ENCODE measurements at places on chromosomes 6 and 20.

GRCh38 chr20:2261629-2262028 lies 34.2 kb upstream of the TGM3 start:
- DNase-seq, result no peak

GRCh38 chr6:152135755-152136448 lies 328.4 kb downstream of the ESR1 start:
- no peak for DNase-seq

- DNase-seq, result no peak
These were observed 48.4 kb downstream of the MTFR2 start for GRCh38 chr6:136201732-136202131.

- DNase-seq, result no peak
These were observed 736.6 kb downstream of the KIF16B start for GRCh38 chr20:15836634-15837033.

DNA sequence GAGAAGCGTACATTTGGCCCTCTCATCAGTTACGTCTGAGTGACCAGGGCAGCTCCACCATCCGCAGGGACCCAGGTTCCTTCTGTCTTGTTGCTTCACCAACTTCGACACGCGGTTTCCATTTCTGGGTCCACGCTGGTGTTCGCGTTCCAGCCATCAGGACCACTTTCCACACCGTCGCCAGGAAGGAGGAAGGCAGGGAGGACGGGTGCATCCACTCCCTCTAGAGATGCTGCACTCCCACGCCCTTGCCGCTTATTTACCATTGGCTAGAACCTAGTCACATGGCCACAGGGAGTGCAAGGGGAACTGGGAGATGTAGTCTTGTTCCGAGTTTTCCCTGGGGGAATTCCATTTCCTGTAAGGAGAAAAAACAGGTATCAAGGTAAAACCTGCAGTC lies 33.2 kb upstream of the SNX9 start:
- DNase-seq, result no peak

DNA sequence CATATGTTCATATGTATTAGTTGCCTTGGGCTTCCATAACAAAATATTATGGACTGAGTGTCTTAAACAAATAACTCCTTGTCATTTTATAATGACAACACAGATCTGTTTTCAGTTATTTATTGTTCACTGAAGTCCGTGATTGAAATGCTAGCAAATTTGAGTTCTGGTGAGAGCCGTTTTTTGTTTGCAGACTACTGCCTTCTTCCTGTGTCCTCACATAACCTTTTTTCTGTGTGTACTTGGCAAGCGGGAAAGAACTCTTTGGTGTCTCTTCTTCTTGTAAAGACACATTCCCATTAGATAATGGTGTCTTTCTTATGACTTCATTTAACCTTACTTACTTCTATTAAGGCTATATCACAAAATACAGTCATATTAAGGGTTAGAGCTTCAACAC lies 482.9 kb upstream of the EYS start:
- no peak for DNase-seq

GRCh38 chr20:53622247-53623133 lies 28.9 kb upstream of the ZNF217 start:
- DNase-seq, result no peak

GRCh38 chr20:5919626-5920544 lies 30.4 kb downstream of the TRMT6 start:
- DNase-seq, result no peak

DNA sequence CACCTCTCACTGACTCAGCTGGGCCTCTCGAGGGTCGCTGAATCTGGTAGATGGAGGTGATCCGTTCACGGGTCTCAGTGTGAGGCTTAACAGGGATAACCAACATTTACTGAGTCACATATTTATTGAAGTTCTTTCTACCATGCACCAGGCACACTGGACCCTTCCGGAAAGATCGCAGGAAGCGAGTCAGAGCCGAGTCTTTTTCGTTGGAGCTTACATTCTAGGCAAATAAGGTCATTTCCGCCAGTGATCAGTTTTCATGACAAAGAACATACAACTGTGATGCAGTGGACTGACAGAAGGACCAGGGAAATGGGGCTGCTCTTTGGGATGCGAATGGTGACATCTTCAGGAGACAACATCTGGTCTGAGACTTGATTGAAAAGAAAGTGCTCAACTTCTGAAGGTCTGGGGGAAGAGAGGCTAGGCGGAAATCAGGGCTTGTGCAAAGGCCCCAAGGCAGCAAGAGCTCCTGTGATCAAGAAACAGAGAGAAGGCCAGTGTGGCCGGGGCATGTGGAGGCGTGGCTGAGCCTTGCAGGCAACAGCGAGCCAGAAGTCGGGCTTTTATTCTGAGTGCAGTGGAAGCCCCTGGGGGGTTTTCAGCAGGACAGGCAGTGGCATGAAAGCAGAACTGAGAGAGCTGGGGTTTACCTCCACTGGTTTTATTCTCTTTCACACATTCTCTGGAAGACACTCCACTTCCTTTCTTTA lies 56.7 kb downstream of the APCDD1L start:
- DNase-seq, result peak; percentile 66

- no peak for DNase-seq
These were observed 540.5 kb upstream of the JAG1 start for GRCh38 chr20:11214256-11214840.

DNA sequence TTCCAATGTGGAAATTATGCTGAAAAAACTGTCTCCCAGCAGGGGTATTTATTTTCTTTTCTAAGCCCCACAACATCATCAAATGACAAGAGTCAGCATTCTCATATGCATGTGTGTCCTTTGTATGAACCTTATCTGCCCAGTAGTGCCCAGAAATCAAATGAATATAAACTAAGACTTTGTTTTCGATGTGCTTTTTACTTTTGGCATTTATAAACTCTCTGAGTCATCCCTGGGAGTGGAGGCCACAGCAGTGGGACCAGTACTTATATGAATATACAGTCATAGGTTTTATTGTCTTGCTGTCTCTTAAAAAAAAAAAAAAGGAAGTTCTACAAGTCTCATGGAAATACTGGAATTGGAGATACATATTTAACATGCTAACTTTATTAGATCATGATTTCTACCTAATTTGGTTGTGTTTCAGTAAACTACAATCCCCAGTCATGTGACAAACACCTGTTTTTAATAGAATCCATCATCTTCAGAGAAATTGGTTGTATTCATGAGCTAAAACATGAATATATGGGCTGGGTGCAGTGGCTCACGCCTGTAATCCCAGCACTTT lies 99.2 kb upstream of the TMEM181 start:
- no peak for DNase-seq

- no peak for DNase-seq
These were observed 62.2 kb downstream of the KCNB1 start for GRCh38 chr20:49420292-49420691.

DNA sequence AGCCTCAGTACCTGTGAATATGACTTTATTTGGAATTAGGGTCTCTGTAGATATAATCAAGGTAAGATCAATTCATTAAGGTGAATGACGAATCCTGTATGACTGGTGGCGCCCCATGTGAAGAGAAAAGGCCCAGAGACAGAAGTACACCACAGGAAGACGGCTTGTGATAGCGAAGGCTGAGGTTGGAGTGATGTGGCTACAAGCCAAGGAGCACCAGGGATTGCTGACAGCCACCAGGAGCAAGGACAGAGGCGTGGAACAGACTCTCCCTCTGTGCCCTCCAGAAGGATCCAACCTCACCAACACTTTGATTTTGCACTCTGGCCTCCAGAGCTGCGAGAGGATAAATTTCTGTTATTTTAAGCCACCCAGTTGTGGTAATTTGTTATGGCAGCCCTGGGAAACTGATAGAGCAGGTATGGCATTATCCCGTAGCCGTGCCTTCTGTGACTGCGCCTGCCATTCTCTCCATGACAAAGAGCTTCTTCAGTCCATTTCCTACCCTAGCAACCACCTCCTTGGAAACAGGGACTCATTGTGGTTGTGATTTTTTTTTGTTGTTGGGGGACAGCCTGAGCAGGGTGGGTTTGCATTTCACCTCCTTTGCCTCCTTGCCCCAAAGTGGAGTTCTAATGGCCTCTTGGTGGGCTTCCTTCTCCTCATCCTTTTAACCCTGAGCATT lies 29.6 kb downstream of the PTK7 start:
- DNase-seq, result no peak

DNA sequence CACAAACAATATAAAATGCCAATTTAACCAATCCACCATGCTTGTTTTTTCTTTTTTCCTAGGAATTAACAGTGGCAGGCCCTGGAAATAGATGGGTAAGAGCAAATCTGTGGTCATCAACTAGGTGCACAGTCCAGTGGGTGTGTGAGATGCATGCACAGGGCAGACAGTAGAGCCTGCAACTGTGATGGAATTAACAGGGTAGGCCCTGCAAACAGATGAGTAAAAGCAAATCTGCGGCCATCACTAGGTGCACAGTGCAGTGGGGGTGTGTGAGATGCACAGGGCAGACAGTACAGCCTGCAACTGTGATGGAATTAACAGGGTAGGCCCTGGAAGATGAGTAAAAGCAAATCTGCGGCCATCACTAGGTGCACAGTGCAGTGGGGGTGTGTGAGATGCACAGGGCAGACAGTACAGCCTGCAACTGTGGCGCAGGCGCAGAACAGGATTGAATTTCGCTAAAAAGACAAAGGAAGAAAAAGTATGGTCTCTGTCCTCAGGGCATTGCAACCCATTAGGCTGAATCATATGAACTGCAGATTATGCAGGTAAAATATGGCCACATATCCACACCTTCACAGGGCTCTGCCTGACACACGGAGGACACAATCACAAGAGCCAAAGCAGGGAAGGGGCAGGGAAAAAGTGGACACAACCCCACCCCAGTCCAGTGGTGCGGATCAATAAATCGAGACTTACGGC lies 41.0 kb upstream of the IPCEF1 start:
- no peak for DNase-seq

DNA sequence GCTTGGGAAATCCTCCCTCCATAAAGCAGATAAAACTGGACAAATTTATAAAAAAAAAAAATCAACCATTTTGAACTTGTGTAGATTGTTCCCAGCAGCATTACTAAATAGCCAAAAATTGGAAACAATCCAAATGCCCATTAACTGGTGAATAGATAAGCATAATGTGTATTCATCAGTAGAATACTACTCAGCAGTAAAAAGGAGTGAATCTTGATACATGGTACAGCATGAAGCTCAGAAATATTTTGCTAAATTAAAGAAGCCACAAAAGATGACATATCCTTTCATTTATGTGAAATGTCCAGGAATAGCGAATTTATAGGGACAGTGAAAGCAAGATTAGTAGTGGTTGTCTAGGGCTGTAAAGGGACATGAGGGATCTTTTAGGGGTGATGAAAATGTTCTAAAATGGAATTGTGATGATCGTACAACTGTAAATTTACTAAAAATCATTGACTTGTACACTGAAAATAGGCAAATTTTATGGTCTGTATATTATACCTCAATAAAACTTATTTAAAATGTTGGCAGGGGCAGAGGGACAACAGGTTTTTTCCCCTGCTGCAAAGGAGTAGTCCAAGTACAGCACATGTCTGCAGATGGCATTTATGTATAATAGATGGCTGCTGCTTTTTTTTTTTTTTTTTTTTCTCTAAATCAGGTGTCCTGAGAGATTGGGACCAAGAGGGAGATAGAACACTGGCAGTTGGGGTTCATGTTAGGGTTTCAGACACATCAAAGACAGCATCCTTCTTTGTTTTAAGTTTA lies 59.5 kb downstream of the CBFA2T2 start:
- DNase-seq, result no peak

- DNase-seq, result no peak
These were observed 6.6 kb upstream of the TP53RK start for GRCh38 chr20:46695892-46696291.

DNA sequence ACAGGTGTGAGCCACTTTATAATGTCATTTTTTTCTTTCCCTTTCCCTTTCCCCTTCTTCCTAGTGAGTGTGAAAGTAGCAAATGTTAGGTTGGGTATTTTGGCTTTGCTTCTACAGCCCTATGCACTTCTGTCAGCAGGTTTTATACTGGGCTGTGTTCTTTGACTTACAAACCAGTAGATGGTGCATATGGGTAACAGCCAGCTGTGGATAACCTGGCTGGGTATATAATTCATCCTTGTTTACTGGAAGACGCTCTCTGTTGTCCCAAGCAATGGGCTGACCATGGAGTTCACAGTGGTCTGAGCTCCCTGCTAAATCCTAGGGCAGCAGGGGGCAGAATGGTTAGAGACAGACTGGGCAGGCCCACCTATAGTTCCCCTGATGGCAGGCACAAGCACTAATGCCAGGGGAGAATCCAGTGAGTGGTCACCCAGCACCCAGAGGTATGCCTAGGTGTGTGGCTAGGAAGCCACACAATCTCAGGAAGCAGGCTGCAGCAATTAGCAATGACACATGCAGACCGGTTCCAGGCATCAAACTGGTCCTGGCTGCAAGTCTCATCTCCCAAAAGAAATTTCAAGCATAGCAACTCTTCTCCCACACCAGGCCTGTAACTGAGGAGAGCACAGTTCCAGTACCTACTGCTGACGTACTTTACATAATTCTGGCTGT lies 592.7 kb upstream of the MAN1A1 start:
- no peak for DNase-seq

DNA sequence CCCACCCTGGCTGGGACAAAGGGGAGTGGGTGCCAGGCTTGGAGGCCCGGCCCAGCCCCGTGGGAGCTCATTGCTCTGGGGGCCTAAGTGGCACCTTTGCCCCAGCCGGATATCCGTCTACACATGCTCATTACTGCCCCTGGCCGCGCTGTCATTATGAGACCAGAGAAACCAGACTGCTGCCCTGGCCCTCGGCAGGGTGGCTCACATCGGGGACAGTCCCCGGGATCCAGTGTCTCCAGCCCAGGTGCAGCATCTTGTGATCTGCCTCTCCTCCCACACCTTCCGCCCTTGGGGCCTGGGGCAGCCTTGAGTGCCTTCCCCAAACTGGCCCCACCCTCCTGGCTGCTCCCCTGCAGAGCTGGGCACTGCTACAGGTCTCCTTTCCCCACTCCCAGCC lies 4.9 kb downstream of the SRMS start:
- DNase-seq, result peak; percentile 88

DNA sequence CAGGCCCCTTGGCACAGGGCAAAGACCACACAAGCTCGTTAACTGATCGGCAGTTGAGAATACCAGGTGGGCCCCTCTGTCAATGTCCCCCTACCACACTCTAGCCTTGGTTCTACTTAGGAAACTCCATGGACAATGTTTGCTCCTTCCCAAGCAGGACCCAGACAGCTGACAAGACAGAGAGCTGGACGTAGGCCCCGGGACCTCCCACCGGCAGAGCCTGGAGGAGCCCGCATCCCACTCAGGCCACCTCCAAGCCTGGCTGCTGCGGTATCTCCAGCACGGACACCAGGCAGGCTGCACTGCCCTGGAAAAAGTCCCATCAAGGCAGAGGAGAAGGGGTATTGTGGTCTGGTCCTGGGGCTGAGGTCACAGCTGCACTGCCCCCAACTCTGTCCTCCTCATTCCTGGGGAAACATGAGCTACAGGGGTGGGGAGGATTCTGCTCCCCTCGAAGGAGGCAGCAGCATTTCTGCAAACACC lies 6.2 kb upstream of the GRM4 start:
- DNase-seq, result no peak

Measured in GM12891 (cell line).